ENCODE measurements at places on chromosomes 16 and 17. TPM values are rescaled to one million over a fixed set of nuclear protein-coding genes. Genes with fewer than 3 reads are reported as not detected.

The CDRT15L2 gene
- not detected for total RNA-seq

The WSCD1 gene
- not detected for total RNA-seq

The SBK1 gene
- 4.2 TPM for total RNA-seq

The MMP28 gene
- 0.74 TPM for total RNA-seq

DNA sequence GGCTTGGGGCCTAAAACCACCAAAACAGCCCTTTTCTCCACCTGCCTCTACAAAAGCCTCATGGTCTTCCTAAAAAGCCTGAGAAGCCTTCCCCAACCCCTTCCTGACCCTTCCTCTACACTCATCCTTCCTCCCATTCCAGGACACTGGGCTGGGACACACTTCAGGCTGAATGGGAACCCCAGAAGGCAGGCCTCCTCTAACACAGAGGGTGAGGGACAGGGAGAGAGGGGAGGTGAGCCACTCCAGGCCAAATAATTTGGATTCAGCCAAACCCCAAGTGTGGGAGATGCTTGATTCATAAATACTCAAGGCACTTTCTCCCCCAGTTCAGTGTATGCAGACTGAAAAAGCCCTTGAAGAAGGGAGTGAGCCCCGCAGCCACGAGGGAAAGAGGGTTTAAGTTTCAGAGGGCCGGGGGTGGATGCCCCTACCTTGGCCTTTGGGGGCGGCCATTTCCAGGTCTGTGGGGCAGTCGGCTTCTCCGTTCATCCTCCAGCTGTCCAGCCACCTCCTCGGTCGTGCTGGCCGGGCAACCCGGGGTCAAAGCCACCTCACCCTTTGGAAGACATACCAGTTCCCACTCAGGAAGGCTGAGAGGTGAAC lies 1.6 kb downstream of the UBTF start:
- no peak for DNase-seq

GRCh38 chr16:53892155-53892554 lies 188.2 kb downstream of the FTO start:
- peak; percentile 48 for DNase-seq

DNA sequence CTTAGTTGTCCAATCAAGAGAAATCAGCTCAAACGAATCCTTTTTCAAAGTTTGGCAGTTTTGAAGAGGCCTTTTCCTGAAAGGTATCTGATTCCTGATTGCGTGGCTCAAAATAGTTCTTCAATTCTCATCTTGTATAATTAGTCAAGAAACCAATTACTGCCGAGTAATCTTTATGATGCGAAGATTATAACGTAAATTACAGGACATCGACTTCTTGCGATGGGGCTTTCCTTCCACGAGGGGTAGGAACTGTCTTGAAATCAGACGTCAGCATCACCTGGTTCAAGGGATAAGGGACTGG lies 644 bp upstream of the ARL2BP start:
- no peak for DNase-seq

DNA sequence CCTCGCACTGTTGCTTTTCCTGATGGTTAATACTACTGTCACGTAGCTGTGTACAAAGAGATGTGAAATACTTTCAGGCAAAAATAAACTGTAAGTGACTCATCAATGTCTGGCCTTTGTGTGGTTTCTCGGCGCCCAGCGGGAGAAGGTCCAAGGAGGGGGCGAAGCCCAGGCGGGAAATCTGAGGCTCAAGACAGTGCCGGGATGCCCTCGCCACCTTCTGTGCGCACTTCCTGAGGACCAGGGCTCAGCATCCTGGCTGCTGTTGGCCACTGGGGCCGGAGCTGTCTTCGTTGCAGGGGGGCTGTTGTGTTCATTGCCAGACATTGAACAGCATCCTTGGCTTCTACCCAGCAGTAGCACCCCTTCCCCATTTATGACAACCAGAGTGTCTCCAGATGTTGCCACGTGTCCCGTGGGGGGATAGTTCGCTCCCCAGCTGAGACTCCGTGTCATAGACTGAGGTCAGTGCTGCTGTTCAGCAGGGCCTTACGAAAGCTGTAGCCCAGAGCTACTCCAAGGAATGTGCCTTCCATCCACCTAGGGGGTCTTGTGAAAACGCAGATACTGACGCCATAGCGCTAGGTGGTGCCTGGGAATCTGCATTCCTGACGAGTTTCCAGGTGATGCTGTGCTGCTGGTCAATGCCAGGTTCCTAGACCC lies 67.3 kb upstream of the PLCG2 start:
- no peak for DNase-seq

DNA sequence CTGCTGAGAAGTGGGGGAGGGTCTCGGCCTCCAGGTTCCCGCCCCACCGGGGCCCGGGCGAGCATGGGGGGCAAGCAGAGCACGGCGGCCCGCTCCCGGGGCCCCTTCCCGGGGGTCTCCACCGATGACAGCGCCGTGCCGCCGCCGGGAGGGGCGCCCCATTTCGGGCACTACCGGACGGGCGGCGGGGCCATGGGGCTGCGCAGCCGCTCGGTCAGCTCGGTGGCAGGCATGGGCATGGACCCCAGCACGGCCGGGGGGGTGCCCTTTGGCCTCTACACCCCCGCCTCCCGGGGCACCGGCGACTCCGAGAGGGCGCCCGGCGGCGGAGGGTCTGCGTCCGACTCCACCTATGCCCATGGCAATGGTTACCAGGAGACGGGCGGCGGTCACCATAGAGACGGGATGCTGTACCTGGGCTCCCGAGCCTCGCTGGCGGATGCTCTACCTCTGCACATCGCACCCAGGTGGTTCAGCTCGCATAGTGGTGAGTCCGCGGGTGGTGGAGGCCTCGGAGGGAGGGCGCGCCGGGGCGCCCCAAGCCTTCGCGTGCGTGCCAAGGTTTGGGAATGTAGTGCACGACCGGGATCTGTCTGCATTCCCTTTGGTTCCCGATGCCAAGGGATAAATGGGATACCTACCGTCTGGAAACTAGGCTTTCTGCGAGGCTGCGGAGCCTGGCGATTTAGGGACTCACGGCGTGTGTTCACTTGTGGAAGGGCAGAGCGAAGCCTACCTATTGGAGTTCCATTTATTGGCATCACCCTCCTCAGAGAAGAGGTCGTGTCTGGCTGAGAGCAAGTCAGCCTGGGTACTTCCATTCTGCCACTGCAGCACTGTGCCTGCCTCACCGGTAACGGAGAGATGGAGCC lies 1.0 kb downstream of the ZNRF1 start:
- peak; percentile 54 for DNase-seq

GRCh38 chr16:70634861-70635260 lies 11.5 kb upstream of the IL34 start:
- DNase-seq: no peak

GRCh38 chr17:5706577-5707210 lies 122.4 kb upstream of the NLRP1 start:
- peak; percentile 58 for DNase-seq

DNA sequence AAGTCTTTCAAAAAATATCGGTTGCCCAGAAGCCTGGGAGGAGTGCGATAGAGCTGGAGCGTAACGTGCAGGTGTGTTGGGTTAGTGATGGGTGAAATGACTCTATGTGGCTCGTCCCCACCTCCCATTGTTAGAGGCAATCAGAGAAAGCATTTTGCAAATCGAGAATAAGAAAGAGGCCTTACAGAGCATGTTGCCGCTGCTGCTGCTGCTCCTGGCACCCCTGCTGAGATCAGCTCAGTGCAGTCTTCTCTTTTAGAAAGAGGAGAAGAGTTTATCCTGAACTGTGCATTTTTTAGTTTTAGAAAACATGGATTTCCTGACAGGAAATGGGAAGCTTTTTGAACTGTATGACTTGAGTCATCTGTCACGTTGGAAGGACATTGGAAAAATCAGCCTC lies 774.5 kb upstream of the RBFOX1 start:
- DNase-seq: no peak

GRCh38 chr16:84754353-84754856 lies 54.6 kb downstream of the USP10 start:
- DNase-seq: peak; percentile 79

DNA sequence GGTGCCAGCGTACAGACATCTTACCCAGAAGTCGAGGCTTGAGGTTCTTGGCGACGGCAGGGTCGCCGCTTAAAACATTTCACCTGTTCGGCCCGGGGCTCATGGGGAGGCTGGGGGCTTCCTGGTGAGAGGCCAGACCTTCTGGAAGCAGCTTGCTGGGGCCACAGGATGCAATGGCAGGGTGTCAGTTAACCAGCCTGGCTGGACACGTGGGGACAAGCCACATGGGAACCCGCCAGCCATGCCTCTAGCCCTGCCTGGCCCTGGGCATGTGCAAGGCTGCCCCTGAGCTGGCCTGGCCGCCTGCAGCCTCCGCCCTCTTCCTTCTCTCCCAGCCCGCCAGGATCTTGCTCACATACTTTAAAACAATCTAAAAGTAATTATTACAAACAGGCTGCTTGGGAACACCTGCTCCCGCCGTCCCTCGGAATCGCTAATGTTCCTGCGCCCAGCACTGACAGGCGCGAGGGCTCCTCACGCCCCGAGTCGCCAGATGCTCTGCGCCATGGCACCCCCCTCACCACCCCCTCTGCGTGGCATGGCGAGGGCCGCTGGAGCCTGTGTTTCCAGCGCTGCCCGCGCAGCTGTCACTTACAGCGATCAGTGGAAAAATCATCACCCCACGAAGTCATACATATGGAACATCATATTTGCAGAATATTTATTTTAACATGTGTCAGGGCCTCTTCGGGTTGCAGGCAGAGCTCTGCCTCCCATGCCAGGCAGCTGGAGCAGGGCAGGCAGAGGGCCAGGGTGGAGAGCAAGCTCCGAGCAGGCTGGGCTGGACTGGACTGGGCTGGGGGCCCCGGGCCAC lies 188.7 kb upstream of the GSE1 start:
- DNase-seq: peak; percentile 1

- DNase-seq: no peak
Observed at GRCh38 chr17:55348749-55349354, 72.8 kb downstream of the MMD start.
